ENCODE measurements at places on chromosomes 12 and 14.
A peak's percentile ranks its signal among the peaks of the same experiment; 100 is the strongest.

DNA sequence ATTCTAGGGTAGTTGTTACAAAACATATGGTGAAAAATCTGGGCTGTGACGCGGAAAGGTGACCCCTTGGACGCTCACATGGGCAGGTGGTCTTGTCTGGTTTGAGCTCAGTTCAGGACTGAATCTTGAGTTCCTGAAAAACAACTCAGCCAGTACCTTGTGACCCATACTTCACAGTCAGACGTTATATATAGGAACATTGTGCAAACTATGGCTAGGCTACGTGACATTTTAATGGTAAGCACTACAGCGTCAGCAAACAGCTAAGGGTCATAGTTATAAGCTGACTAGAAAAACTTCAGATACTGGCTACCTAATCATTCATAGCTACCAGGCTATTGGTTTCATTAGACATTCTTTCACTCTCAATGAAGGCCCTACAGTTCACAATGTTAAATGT, 14.8 kb upstream of the EDDM3A start:
- DNase-seq, result no peak

- no peak for DNase-seq
These were observed 589.8 kb downstream of the KCNH5 start for GRCh38 chr14:62455446-62455845.

GRCh38 chr14:68363466-68363842, 429.4 kb downstream of the ZFP36L1 start:
- DNase-seq, result no peak

GRCh38 chr12:789852-790563, 37.6 kb downstream of the WNK1 start:
- DNase-seq, result no peak

DNA sequence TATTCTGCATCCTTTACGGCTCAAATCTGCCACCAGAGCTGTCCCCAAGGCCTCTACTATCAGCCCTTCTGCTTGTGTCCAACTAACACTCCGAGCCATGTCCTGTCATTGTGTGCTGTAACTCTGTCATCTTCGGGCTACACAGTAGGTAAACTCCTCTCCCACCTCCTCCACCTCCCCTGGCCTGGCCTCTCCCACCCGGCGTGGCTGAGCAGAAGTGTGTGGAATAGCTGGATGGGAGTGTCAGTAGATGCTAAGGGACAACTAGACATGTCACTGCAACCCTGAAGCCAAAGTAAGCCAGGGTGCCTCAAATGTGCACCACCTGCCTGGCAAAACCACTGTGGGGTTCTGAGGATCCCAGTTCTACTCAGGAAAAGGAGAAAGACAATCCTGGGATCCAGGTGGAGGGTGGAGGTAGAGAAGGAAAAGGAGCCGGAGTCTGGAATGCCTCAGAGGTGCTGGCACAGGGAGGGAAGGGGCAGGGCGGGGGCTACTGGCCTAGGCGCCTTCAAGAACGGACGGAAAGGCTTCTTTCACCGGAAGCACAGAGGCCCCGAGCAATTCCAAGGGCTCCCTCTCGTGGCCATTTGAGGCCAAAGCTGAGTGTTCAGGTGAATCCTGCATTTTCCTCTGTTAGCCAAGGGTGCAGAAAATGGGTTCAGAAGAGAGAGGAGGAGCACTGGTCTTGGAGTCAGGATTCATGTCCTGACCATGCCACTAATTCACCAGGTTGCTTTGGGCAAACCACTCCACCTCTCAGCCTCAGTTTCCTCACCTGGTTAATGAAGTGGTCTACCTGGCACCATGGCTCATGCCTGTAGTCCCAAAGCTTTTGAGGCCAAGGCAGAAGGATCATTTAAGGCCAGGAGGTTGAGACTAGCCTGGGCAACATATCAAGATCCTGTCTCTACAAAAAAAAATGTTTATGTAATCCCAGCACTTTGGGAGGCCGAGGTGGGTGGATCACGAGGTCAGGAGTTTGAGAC, 20.5 kb upstream of the FAM181A start:
- DNase-seq, result peak; percentile 86

GRCh38 chr14:21251215-21251614, 18.0 kb downstream of the HNRNPC start:
- DNase-seq, result no peak

- DNase-seq, result no peak
These were observed 64.2 kb downstream of the ERH start for GRCh38 chr14:69333791-69334337.

DNA sequence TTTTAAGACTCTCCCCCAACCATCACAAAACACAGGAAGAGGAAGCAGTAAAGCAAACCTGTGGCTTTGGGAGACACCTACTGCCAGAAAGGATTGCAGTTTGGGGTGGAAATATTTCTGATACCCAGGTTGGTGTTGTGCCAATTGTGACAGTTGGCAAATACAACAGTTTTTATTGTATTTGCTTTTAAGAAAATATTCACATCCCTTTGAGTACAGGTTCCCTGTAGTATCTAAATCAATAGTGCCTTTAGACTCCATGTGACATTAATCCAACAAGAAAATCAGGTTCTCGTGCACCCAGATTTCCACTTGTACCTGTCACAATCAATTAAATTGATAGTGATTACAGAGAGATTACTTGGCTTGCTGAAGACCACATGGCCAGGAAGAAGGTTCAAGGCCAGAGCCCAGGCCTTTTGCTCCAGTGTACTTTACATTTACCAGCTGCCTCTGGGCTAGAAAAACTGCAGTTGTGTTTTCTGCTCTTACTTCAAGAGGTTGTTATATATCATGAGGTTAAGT, 361.2 kb downstream of the ATP23 start:
- no peak for DNase-seq

GRCh38 chr12:24993793-24994192, 44.9 kb upstream of the BCAT1 start:
- peak; percentile 41 for DNase-seq

DNA sequence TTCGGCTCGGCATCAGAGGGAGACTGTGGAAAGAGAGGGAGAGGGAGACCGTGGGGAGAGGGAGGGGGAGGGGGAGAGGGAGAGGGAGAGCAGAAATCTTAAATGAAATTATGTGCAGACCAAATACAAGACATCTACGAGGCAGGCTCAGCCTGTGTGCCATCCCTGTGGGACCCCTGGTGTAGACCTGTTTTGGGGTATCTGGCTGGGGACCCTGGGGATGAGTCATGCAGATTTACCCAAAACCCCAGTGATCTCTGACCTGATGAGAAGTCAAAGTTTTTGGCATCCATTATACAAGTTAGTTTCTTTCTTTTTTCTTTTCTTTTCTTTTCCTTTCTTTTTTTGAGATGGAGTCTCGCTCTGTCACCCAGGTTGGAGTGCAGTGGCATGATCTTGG, 44.4 kb downstream of the ADGRD1 start:
- no peak for DNase-seq

DNA sequence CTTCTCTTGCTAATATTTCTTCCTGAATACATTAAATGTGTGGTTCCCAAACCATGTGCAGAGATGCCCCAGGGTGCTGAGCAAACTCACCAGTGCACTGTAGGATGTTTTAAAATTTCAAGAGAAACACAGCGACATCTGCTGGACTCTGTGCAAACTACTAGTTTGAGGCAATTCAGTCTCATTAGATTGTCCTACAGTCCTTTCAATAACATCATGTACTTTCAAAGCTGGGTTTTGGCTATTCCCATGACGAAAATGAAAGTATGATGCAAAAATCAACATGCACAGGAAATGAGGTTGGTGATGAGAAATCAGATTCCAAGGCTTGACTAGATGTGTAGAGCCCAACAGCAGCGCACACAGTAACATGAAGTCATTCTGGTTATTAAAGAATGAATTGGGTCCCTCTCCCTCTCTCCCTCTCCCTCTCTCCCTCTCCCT, 66.3 kb downstream of the CLIP1 start:
- peak; percentile 82 for DNase-seq

GRCh38 chr14:68711561-68712309, 81.1 kb downstream of the ZFP36L1 start:
- DNase-seq, result peak; percentile 47

DNA sequence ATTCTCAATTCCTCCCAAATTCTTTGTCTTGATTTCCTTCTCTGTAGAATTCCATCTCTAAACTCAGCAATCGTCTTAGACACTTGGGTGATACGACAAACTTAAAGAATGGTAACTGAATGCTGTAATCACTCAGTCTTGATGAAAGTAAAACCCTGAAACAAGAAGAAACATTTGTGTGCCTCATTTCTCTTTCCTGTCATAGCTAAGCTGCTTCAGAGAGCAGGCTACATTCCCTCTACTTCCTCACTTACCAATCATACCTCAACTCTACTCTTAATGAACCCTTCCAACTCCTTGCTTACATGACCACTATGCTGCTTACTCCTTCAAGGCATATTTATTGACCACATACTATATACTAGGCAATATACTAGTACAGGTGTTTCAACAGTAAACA, 8.3 kb downstream of the MAP4K5 start:
- DNase-seq, result no peak

GRCh38 chr12:21818627-21819026, 44.1 kb upstream of the KCNJ8 start:
- no peak for DNase-seq

GRCh38 chr12:67137256-67137655, 131.9 kb upstream of the CAND1 start:
- DNase-seq, result no peak

GRCh38 chr12:5014269-5014668, 29.4 kb upstream of the KCNA5 start:
- DNase-seq, result no peak

DNA sequence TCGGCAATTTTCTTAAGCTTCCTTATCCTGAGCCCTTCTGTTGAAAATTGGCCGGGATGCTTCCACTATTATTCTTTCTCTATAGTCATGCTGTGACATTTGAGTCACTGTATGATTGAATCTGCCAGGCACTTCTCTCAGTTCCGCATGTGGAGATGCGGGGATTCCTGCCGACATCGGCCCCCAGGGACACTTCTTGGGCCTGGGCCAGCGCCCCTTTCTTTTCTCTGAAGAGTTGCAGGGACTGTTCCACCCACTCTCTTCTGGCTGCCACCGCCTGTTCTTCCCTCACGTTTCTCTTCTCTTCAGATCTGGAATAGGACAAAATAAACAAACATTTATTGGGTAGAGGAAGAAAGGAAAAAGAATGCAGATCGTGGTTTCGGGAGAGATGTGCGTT, 310.1 kb downstream of the ETNK1 start:
- DNase-seq, result no peak

- DNase-seq, result no peak
These were observed 493.1 kb downstream of the BCAT1 start for GRCh38 chr12:24455811-24456210.

- DNase-seq, result no peak
These were observed at the start of gene KLRD1 for GRCh38 chr12:10307630-10308029. TSS of gene KLRD1 (plus strand) at chr12:10307870. CDS start at chr12:10308078, 208 bp downstream.

DNA sequence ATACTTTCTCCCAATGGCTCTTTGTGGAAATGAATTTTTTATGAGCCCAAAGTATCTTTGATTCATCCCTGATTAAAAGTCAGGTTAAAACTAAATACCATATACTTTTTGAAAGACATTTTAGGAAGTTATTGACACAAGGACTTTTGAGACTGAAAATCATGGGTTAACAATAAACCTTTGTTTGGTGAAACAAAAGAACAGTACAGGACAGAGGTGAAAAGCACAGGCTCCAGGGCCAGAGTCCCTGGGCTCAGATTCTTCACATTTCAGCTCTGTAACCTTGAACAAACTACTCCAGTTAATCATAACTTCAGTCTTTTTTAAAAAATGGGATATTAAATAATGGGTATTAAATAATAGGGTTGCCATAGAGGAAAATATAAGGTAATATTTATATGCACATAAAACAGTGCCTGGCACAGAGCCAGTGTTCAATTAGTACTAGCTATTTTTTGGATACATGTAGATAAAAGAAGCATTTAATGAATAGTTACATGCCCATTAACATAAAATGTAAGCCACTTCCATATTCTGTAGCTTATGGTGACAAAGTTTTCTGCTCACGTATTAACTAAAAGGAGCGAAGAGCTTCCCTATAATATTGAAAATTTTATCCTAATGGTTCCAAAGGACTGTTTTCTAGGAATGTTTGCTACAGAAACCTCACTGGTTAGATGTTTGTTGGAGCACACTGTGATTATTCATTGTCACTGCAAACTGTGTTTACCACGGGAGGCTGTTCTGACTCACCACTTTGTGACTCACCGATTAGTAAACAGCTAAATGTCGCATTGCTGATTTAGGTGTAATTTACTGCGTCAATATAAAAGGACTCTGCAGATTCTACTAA, 255.4 kb downstream of the DAD1 start:
- no peak for DNase-seq

- DNase-seq, result no peak
These were observed 31.7 kb downstream of the TNFAIP2 start for GRCh38 chr14:103155010-103155409.

GRCh38 chr14:28059254-28059653, 707.3 kb upstream of the FOXG1 start:
- DNase-seq, result no peak

DNA sequence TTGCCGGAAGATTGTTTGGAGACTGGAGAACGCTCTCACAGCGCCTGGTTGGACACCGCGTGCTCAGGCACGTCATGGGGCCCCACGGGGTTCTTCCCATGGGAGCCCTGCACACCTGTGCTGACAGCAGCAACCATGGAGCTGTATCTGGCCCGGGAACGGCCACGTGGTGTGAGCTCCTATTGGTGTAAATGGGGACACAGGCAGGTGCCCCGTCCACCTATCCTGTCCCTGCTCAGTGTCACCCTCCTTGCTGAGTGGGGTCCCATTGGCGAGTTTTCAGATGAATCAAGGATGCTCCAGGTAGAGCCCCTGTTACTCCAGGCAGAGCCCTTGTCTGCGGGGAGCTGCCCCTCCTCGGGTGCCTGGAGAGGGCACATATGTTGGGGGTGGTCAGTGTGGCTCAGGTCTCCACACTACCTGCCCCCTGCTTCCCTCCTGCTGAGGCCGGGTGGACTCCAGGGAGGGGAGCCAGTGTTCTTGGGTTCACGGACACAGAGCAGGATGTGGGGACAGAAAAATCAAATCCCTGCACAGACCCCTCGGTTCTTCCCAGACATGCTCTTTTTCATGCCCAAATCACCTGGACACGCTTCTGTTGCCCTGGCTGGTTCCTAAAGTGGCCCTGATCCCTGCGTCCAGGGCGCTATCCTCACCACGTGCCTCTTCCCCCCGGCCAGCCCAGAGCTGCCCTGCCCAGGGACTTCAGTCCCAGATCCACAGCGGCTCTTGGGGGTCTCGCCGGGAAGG, 250.1 kb downstream of the ADGRD1 start:
- no peak for DNase-seq

- DNase-seq, result no peak
These were observed 236.1 kb upstream of the DIO2 start for GRCh38 chr14:80447392-80447791.

GRCh38 chr14:89486961-89487360, 69.9 kb upstream of the FOXN3 start:
- no peak for DNase-seq

- DNase-seq, result no peak
These were observed 53.3 kb downstream of the BDKRB1 start for GRCh38 chr14:96309133-96309895.

DNA sequence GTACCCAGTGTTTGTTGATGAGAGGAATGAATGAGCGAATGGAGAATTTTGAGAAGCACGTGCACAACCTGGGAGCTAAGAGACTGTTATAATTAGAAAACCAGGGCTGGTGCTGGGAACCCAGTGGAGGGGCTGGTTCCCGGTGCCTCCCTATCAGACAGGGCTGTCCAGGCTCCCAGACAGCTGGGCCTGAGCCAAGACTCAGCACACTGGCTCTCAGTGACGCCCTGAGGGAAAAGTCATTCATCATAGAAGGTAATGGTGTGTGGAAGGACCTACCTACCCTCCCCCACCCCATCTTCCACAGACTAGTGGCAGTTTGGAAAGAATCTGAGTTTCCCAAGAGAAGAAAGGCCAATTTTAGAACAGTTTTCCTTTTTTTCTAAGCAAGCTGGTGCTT, 34.7 kb downstream of the KCNA5 start:
- DNase-seq, result no peak

All from NCI-H524 (cell line).